ENCODE measurements at places on chromosomes 2 and 18.

- no peak for DNase-seq
Observed at GRCh38 chr2:196409376-196409775, 230.1 kb upstream of the CCDC150 start.

- no peak for DNase-seq
Observed at GRCh38 chr18:80228051-80228848, 19.1 kb downstream of the PARD6G start.

DNA sequence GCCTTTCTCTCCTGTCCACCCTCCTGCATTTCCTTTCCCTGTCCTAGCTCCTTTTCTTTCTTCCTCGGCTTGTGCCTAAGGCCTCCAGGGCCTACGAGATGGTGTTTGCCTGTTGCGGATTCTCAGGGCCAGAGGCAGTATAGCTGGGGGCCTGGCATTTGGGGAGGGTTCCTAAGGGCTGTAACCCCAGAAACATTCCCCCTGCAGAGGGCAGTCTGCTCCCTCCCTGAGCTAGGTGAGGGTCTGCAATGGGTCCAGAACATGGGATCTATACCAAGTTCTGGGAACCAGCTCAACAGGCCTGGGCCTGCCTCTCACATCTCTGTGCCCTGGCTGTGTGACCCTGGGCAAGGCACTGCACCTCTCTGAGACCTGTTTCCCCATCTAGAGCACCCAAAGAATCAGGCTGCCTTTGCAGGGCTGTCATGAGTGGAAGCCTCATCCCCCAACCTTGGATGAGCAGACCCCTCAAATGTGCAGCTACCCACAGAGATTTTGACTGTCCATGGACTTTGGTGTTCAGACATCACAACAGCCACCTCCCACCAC, 97.5 kb downstream of the GLI2 start:
- no peak for DNase-seq

DNA sequence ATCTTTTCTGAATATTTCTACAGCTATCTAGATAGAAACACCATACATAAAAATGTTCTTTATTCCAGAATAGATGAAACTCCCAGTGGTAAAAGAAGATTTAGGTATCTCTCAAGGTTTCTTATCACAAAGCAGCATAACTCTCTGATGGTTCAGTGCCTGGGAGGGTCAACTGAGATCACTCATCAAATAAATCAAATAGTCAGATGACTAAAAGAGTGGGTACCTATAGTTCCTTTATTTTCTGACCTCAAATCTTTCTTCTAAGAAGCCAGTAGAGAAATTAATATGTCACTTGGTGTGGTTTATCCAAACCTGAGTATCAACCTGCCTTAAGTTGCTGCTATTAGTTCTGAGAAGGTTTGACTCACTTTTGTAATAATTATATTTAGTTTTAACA, 120.9 kb downstream of the TMEFF2 start:
- no peak for DNase-seq

- no peak for DNase-seq
Observed at GRCh38 chr2:105397953-105398335, 907 bp downstream of the FHL2 start.

Measured in ecto neural progenitor cell (in vitro differentiated cells).